ENCODE measurements at places on chromosomes 6 and 20.

DNA sequence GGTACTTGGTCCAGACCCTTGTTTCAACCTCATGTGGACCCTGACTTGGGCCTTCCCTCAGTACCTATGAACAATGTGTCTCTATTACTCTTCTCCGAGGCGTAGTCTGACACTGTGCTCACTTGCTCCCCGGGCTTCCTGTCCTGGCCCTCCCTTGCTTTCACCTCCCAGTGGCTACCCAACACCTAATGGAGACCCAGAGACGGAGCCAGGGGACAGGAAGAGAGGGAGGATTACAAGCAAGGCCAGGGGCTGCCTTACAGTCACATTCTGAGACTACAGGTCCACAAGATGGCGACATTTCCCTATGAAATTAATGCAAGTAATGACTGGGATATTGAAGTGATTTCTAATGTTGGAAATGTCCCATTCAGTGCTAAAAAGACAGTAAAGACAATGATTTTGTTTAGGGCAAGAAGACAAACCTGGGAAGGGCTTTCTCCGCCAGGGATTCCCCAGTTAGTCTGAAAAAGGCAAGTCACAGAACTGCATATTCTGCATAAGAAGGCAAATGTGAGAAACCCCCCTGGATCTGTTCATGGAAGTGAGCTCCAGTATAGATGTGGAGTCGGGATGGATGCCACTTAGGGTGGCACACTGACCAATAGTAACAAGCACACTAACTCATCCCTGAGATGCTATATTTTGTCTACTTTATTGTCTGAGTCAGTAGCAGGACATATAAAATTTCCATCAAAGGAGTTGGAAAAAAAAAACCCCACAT is 44.0 kb upstream of the ZBTB24 start:
- peak; percentile 36 for DNase-seq

- no peak for DNase-seq
Observed at GRCh38 chr20:53922901-53923314, 147.5 kb downstream of the BCAS1 start.

GRCh38 chr20:10253780-10254179 is 35.1 kb downstream of the SNAP25 start:
- DNase-seq, result no peak

DNA sequence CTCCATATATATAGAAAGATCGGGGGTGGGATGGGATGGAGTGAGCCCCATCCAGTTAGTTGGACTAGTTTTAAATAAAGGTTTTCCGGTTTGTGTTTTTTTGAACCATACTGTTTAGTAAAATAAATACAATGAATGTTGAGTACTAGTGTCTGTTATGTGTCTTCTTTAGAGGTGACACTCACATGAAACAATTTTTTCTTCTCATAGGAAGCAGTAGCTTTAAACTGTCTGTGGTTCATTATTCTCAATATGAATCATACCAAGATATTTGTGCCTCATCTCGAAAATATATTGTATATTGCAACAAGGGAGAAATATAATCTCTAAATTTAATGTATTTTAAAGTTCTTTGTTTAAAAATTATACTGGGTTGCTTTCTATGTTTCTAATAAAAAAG is 33.4 kb downstream of the HSF2 start:
- DNase-seq, result no peak

GRCh38 chr6:54411767-54412166 is 103.5 kb downstream of the TINAG start:
- DNase-seq, result no peak

DNA sequence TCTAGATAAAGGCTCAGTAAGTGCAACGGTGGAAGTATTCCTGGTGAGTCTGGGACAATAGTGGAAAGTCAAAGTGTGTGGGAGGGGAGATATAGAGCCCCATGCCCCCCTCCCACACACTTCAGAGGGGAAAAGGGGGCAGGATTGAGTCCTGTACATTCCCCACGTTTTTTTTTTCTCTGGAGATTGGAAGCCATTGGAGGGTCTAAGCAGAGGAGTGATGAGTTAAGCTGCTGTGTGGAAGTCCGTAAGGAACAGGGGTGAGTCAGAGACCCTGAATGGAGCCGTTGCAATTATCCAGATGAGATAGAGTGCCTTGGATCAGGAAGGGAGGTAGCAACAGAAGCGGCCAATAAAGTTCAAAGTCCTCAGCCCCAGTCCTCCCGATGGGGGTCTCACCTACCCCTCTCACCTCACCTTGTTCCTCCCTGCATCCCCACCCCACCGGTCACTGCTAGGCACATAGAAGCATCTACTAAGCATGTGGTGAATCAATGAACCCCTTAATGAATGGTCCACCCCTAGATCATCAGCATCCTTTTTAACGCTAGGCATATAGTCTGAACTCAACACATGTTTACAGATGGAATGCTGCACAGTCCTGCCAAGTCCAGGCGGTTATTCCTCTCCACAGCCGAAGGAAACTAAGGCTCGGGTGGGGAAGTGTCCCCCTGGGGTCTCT is 662 bp upstream of the SLC9A8 start:
- no peak for DNase-seq

- DNase-seq, result no peak
Observed at GRCh38 chr6:146544616-146545182, 1.1 kb downstream of the RAB32 start.

DNA sequence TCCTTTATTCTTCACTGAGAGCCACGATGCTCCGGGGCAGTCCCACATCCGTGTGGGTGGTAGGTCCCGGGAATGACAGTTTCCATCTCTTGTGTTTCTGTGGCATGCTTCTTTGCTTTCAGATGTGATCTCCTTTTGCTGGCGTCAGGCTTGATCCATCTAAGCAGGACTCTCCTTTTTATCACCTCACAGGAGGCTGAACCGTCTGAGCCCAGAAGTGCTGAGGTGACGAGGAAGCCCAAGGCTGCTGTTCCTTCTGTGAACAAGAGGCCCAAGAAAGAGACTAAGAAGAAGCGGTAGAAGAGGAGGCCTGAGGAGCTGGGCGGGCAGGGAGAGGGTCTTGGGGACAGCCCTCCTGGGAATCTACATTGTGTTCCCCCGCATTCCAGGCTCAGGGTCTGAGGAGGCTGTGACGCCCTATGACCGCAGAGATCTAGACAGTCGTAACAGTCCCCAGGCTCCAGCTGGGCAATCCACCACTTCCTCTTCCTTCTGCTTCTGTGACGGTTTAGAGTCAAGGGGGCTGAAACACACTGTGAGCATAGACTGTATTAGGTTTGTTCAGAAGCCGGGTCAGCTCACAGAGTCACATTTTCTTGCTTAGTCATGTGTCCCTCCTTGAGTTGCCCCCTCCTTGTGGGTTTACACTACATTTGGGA is 26.8 kb downstream of the MANBAL start:
- no peak for DNase-seq
